NCI-H2029 (cell line): ENCODE measurements at places on chromosomes 13 and 19.

DNA sequence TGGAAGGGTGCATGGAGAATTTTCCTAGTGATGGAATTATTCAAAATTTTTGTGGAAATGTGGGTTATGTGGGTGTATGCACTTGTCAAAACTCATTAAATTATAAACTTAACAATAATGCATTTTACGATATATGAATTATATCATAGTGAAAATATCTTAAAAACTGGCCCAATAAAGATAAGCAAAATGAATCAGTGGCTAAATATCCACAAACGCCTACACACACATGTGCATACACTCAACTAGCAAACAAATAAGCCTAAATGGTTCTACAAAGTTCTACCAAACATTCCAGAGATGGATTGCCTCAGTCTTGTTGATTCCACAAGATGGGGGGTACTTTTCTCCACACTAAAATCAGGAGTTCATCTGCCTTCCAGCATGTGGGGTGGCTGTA lies 349.5 kb downstream of the TSHZ3 start:
- DNase-seq, result no peak

DNA sequence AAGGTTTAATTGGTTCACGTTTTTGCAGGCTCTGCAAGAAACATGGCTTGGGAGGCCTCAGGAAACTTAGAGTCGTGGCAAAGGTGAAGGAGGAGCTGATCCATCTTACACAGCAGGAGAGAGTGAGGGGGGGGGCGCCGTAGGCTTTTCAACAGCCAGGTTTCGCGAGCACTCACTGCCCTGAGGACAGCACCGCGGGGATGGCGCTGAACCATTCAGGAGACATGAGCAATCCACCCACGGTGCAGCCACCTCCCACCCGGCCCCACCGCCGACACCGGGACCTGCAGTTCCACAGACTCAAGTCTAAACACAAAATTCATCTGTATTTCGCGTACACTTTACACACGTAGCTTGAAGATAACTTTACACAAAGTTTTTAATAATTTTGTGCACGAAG lies 73.6 kb downstream of the KDM4B start:
- DNase-seq, result no peak

DNA sequence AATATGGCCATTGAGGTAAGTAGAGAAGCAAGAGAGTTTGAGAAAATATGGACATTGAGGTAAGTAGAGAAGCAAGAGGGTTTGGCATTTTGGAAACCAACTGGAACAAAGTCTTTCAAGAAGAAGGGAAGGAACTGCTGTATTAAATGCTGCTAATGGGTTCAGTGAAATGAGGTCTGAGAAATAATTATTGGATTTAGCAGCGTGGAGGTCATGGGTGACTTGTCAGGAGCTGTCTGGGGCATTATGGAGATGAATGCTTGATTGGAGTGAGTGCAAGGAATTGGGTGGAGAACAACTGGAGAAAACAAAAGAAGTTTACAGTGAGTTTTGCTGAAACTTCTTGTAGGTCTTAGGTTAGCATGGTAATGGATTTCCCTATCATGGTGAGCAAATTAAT lies 232.3 kb downstream of the ATP8A2 start:
- no peak for DNase-seq

- DNase-seq, result no peak
Measured at GRCh38 chr13:84812789-84813188, 930.5 kb upstream of the SLITRK1 start.

DNA sequence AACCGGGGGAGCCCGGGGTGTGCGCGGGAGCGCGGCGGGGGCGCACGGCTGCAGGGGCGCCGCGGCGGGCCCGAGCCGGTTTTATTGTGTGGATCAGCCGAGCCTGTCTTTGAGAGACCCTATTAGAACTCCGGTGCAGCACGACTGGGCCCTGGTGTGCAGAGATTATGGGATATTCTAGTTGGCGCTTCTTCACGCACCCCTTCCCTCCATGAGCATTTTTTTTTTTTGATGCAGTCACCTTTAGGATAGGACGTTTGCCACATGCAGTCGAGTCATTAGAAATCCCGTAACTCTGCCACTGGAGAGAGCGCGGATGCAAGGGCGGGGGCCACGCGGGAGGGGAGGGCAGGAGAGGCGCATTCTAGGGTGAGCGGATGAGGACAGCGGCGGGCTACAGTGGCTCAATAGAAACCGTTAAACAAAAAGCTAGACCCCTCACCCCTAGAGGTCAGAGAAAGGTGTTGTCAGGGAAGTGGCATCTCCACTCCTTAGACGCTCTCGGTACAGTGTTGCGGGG lies 3.7 kb downstream of the FGF9 start:
- DNase-seq, result no peak

GRCh38 chr13:79581870-79582315 lies 100.9 kb downstream of the NDFIP2 start:
- DNase-seq, result no peak
